Osteocyte (in vitro differentiated cells): ENCODE measurements at places on chromosomes 7 and 10. TPM values are rescaled to one million over a fixed set of nuclear protein-coding genes. Genes with fewer than 3 reads are reported as not detected.

DNA sequence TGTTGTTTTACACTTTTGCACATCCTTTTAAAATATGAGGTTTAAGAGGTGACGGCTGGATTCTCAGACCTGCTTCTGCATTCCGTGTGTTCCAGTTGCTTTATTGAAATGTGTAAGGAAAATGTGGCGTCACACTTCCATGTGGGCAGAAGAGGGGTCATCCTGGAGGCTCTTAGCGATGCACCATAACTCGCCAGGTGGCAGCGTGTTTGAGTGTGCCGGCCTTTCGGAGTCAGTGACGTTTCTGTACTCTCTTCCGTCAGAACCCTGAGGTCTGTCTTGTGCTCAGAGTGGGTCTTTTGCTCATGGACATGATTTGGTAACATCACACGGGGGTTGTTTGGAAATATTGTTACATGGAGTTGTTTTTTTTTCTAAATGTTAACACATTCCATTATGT lies 9.1 kb downstream of the PPP2R2D start:
- no peak overlapping the region for H3K27ac ChIP-seq
- no peak overlapping the region for H3K4me3 ChIP-seq

DNA sequence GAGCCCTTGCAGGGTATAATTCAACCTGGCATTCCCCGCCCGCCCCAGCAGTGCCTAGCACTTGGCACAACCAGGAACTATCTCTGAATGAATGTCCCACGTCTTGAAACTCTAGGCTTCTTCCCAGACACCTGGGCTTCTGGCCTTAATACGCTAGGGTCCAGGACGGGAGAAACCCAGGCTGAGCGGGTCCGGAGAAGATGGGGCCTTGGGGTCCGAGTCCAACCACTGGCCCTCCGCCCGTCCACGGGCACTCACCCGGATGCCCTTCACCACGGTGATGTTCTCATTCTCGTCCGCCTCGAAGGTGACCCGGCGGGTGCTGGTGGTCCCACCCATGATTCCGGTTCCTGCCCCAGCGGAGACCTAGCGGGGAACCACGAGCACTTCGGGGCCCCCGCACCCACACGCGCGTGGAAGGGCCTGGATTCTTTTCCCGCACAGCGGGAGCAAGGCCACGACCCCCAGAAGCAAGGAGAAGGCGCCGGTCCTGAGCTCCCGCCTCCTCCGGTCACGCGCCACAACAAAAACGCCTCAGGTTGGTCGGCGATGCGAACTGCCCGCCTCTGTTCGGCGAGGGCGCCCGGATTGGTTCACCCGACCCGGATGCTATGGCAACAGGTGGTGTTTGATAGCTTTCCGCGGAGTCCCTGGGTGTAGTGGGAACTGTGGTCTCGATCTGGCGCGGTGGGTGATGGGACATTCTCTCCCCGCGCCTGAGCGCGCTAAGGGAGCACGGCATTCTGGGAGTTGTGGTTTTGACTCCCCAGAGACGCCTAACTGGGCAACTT lies at the start of gene CHCHD3:
Gene CHCHD3, minus strand, starts transcription at position 492 of the 791 bp plus-strand sequence. Its CDS starts 153 bp downstream, at position 339.
- peak within 1 kb of the TSS; percentile 94 for H3K27ac ChIP-seq
- peaks cover 23% of the 10 kb centered on the region for H3K4me1 ChIP-seq
- peak within 1 kb of the TSS; percentile 87 for H3K4me3 ChIP-seq
- no peaks in the 10 kb centered on the region for H3K36me3 ChIP-seq
- peak; percentile 99 for DNase-seq
- peaks cover 6% of the 10 kb centered on the region for H3K27me3 ChIP-seq

SRI gene
- total RNA-seq, result 105 and 111 TPM in 2 replicates

- no peak overlapping the region for H3K27ac ChIP-seq
- H3K4me1 ChIP-seq, result peaks cover 17% of the 10 kb centered on the region
- no peak for DNase-seq
- H3K36me3 ChIP-seq, result no peaks in the 10 kb centered on the region
Observed at GRCh38 chr7:106329408-106329807, 44.6 kb upstream of the NAMPT start.

GRCh38 chr10:29588629-29589421 lies 45.9 kb downstream of the SVIL start:
- peaks cover 11% of the 10 kb centered on the region for H3K36me3 ChIP-seq
- peak overlapping the region; percentile 50 for H3K27ac ChIP-seq
- peak; percentile 79 for DNase-seq
- H3K27me3 ChIP-seq, result no peaks in the 10 kb centered on the region

GPR26 gene
- not detected in 2 replicates for total RNA-seq

FGFR2 gene
- total RNA-seq, result 8.0 and 10.3 TPM in 2 replicates

GRCh38 chr10:58980826-58981415 lies 195.5 kb upstream of the PHYHIPL start:
- H3K27ac ChIP-seq, result no peak overlapping the region
- H3K4me3 ChIP-seq, result no peak overlapping the region
- no peak for DNase-seq
- H3K27me3 ChIP-seq, result peaks cover 15% of the 10 kb centered on the region
- H3K4me1 ChIP-seq, result no peaks in the 10 kb centered on the region
- H3K36me3 ChIP-seq, result no peaks in the 10 kb centered on the region

ST8SIA6 gene
- total RNA-seq, result not detected in 2 replicates

RAB19 gene
- total RNA-seq, result not detected in 2 replicates

ENTPD1 gene
- 1.2 and 1.5 TPM in 2 replicates for total RNA-seq

- no peaks in the 10 kb centered on the region for H3K27me3 ChIP-seq
- H3K27ac ChIP-seq, result no peak overlapping the region
- H3K36me3 ChIP-seq, result no peaks in the 10 kb centered on the region
- H3K4me1 ChIP-seq, result peaks cover 39% of the 10 kb centered on the region
Observed at GRCh38 chr7:47089068-47089417, 492.9 kb downstream of the TNS3 start.

DNA sequence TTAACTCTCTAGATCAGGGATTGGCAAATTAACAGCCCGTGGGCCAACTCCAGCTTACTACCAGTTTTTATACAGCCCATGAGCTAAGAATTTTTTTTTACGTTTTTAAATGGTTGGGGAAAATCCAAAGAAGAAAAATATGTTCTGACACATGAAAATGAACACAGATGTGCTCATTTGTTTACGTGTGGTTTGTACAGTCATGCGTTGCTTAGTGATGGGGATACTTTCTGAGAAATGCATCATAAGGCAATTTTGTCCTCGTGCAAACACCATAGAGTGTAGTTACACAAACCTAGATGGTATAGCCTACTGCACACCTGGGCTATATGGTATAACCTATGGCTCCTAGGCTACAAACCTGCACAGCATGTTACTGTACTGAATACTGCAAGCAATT lies 8.3 kb upstream of the SMKR1 start:
- H3K36me3 ChIP-seq, result no peaks in the 10 kb centered on the region
- DNase-seq, result peak; percentile 8
- peaks cover 8% of the 10 kb centered on the region for H3K4me1 ChIP-seq
- H3K27me3 ChIP-seq, result no peaks in the 10 kb centered on the region

- H3K36me3 ChIP-seq, result no peaks in the 10 kb centered on the region
- H3K4me1 ChIP-seq, result no peaks in the 10 kb centered on the region
- no peak for DNase-seq
Observed at GRCh38 chr10:7432884-7433726, 22.3 kb upstream of the SFMBT2 start.

GRCh38 chr7:76053461-76053860 lies 5.6 kb downstream of the MDH2 start:
- peaks cover 13% of the 10 kb centered on the region for H3K36me3 ChIP-seq
- peaks cover 17% of the 10 kb centered on the region for H3K4me1 ChIP-seq
- DNase-seq, result no peak
- no peak overlapping the region for H3K27ac ChIP-seq
- no peak overlapping the region for H3K4me3 ChIP-seq

DNA sequence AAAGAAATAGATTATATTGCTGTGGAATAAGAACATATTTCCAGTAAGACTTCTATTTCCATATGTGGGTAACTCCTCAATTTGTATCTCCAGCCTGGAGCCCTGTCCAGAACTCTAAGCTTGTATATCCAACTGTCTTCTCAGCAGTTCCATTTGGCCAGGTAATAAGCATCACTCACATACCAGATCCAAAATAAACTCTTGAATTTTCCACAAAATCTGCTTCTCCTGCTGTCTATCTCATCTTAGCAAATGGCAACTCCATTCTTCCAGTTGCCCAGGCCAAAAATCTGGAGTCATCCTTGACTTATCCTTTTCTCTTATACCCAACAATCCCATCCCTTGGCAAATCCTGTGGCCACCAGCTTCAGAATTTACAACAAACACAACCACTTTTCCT lies 325.8 kb downstream of the CAMK1D start:
- no peaks in the 10 kb centered on the region for H3K27me3 ChIP-seq
- H3K4me1 ChIP-seq, result no peaks in the 10 kb centered on the region
- H3K27ac ChIP-seq, result no peak overlapping the region

- no peaks in the 10 kb centered on the region for H3K36me3 ChIP-seq
- no peak overlapping the region for H3K27ac ChIP-seq
- no peaks in the 10 kb centered on the region for H3K4me1 ChIP-seq
- H3K4me3 ChIP-seq, result no peak overlapping the region
- DNase-seq, result no peak
Observed at GRCh38 chr7:55723621-55723941, 139.0 kb downstream of the SEPTIN14 start.

DNA sequence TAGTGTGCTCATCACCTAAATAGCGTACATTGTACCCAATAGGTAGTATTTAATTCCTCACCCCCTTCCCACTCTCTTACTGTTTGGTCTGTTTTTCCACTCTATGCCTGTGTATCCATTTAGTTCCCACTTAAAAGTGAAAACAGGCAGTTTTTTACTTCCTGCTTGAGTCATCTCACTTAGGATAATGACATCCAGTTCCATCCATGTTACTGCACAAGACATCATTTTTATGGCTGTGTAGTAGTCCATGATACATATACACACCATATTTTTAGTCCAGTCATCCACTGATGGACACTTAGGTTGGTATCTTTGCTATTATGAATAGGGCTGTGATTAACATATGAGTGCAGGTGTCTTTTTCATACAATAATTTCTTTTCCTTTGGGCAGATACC lies 10.1 kb downstream of the STK17A start:
- no peak overlapping the region for H3K27ac ChIP-seq
- H3K4me3 ChIP-seq, result no peak overlapping the region
- H3K27me3 ChIP-seq, result no peaks in the 10 kb centered on the region
- H3K4me1 ChIP-seq, result peaks cover 52% of the 10 kb centered on the region
- DNase-seq, result no peak

GRCh38 chr7:41940760-41941343 lies 238.0 kb upstream of the INHBA start:
- H3K27me3 ChIP-seq, result no peaks in the 10 kb centered on the region
- peaks cover 35% of the 10 kb centered on the region for H3K4me1 ChIP-seq
- DNase-seq, result no peak
- H3K27ac ChIP-seq, result no peak overlapping the region
- no peaks in the 10 kb centered on the region for H3K36me3 ChIP-seq

GRCh38 chr10:131310142-131310541 lies 1.4 kb downstream of the TCERG1L start:
- no peak overlapping the region for H3K27ac ChIP-seq
- H3K4me1 ChIP-seq, result peaks cover 5% of the 10 kb centered on the region
- no peak for DNase-seq
- no peaks in the 10 kb centered on the region for H3K36me3 ChIP-seq
- peaks cover 19% of the 10 kb centered on the region for H3K27me3 ChIP-seq
